ENCODE measurements at places on chromosomes 6 and 20.

DNA sequence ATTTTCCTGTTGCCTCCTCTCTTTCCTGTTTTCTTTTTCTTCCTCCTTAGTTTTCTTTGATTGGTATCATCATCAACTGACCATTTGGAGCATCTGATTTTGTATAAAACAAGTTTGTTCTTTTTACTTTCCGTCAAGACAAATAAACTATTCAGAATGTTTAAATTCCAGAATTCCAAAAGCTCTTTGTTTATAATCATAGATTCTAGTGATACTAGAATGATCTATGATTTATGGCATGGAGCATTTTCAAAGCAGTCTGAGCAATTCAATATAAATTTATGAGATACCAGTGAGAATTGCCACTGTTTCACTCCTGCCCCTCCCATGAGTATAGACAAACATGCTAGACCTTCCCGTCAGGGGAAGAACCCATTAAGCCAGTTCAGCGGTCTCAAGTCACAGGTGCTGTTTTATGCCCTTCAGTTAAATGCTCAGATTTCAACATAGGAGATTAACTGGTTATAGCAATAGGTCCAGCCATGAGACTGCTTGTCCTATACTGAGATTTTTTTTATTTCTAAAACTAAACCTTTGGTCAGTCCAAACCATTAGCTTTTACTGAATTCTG, 60.7 kb downstream of the GRIK2 start:
- DNase-seq, result no peak

DNA sequence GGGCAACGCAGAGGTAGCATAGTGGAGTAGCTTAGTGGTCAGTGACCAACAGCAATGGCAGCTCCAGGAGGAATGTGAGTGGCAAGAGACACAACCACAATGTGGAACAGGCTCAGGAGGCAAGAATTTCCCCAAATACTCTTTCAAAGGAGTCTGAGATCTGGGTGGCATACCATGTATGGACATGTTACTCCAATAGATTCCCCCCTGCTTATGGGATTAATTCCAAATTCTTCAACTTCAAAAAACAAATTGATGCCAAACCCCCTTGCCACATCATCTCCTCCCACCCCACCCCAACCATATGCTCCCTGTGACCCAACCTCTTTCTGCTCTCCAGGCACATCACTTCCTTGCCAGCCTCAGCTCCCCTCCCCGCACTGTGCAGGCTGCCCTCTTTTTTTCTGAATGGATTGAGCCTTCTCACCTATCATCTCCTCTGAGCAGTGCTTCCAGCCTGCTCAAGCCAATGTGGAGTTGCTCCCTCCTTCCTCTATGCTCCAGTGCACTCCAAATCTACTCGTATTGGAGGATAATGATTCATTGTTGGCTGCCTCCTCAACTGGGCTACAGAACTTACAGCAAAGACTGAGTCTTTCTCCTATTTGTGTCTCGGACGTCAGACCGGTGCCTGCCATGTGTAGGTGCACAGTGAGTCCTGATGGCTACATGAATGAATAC, 93.0 kb upstream of the CEP85L start:
- DNase-seq, result peak; percentile 20

DNA sequence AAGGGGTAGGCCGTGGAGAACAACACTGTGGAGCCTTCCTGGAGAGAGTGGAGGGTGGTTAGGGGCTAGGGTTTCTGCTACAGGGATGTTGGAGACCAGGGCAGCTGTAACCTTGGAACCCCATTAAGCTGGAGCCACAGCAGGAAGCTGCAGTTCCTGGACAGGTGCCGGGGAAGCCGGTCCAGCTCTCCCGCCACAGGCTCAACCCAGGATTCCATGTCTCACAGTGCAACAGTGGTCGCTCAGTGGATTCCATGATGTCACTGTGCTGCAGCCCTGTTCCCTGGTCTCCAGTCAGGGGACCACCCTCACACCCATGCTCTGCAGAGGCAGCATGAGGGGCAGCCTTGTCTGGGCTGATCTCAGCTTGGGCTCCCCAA, 264.6 kb upstream of the CDYL start:
- DNase-seq, result no peak

DNA sequence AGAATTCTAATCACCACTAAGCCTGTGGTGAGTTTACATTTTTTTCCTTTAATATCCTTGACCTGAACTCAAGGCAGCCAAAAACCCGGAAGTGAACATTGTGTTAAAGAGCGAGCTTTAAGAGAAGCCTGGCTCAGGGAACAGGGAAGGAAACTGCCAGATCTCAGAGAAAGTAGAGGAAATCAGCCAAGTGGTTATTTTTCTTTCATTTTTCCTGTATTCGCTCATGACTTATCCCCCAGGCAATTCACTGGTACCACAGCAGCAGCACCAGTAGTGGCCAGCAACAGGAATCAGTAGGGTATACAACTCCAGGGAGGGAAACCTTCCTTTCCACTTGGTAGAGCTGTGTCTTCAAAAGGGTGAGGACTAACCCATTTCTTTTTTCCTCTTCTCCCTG, 89.6 kb upstream of the HMGCLL1 start:
- DNase-seq, result no peak

- no peak for DNase-seq
These were observed at the start of gene SLC26A8 for GRCh38 chr6:36023996-36024795. Gene SLC26A8 (minus strand): TSS chr6:36024641. CDS start chr6:36019707, 4,934 bp downstream.

DNA sequence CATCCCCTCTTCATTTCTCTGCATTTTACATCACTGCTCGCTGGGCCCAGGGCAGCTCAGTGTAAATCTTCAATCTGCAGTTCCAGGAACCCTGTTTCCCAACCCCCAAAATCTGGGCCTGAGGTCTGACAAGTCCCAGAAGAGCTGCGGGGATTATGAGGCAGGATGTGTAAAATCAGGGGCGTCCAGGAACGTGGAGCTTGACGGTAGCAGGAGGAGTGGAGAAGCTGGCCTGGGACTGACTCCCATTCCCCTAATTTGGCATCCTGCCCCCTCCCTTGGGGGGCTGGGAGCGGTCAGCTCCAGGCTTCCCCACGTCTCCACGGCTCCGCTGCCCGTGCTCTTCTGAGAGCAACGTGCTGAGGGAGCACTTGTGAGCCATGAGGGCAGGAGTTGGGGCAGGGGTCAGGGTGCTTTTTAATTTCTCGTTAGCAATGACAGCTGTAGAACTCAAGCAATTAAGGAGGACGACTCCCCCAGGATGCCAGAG, 23.4 kb upstream of the VEGFA start:
- no peak for DNase-seq

DNA sequence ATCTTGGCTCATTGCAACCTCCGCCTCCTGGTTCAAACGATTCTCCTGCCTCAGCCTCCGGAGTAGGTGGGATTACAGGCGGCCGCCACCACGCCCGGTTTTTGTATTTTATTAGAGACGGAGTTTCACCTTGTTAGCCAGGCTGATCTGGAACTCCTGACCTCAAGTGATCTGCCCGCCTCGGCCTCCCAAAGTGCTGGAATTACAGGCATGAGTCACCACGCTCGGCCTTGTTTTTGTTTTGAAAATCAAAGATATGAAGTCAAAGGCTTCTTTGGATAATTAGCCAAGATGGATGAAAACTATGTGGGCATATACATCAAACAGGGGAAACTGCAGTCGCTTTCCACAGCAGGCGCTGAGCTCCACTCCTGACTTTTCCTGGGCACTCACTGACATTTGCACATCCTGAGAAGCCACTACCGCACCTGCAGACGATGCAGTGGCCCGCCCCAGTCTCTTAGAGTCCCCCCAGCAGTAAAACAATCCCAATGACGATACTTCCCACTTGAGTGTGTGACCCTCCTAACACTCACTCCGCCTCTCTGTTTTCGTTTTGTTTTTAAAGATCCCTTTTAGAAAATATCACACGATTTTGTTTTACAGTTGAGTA, 44.1 kb downstream of the GJA1 start:
- DNase-seq, result no peak

GRCh38 chr6:15322781-15323536, 77.1 kb downstream of the JARID2 start:
- DNase-seq, result no peak

DNA sequence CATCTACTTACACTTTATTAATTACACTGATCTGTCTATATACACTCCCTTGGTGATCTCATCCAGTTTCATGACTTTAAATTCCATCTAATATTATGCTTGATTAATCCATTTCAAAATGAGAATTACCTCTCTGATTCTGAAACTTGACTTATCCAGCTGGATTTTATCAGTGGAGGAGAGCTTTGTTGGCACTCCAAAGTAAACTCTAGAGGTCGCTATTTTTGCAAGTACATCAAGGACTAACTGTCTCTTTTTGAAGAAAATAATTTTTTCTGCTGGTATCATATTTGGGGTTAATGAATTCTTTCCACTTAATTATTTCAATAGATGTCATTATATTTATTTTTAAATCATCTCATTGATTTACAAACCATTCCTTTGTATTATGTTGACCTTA, 630.3 kb upstream of the MAN1A1 start:
- no peak for DNase-seq

- peak; percentile 71 for DNase-seq
These were observed at the start of gene CD40 for GRCh38 chr20:46117704-46118467. Gene CD40 (plus strand): TSS chr20:46118314. CDS start chr20:46118344, 30 bp downstream.

DNA sequence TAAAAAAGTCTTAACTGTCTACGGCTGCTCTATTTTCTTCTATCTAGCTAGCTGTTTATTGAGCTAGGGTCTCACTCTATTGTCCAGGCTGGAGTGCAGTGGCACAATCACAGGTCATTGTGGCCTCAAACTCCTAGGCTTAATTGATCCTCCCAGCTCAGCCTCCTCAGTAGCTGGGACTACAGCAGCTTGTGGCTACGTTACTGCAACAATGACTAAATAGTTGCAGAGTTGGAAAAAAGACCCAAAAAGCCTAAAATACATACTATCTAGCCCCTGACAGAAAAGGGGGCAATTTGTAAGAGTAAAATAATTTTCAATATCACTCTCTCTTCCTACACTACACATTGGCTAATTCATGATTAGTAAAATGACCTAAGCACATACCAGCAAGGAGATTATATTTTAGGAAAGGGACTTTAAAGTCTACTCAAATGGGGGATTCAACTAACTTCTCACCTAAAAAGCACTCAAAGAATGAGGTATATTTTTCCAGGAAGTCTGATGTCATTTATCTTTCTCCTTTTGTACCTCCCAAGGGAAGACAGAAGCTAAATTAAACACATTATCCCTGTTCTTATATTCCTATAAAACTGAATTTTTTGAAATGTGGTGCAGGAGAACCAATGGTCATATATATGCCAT, 82.8 kb downstream of the ZMYND8 start:
- DNase-seq, result peak; percentile 85

DNA sequence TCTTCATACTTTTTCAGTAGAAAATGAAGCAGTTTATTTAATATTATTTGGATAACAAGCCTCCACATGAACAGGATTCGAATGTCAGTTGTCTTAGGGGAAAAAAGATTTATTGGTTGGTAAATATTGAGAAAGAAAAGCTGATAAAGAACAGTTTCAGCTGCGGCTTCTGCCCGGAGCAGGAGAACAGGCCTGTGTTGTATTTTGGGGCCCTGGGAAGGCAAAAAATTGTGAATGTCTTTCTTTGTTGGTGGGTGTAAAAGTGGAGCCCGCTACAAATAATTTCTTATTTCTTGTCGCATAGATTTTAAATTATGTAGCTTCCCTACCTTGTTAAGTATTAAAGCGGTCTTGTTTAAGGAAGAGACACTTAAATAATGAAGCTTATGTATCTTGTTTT, 90.5 kb upstream of the PAX1 start:
- DNase-seq, result no peak

- DNase-seq, result no peak
These were observed 14.6 kb upstream of the MTCL3 start for GRCh38 chr6:127533736-127534135.

DNA sequence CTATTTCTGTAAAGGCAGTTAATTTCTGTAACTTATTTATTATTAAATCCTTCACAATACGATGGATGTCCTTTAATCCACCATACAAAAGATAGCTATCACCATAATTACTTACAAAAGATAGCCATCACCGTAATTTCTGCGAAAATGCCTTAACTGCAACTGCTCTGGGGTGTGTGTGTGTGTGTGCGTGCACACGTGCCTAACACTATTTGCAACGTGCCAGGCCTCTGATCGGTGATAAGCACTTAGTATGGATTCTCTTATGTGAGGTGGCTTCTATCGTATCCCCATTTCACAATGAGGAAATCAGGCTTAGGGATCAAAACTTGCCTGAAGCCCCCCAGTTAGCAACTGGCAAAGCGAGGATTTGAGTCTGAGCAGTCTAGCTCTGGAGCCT, 67.1 kb upstream of the RBM24 start:
- DNase-seq, result no peak

DNA sequence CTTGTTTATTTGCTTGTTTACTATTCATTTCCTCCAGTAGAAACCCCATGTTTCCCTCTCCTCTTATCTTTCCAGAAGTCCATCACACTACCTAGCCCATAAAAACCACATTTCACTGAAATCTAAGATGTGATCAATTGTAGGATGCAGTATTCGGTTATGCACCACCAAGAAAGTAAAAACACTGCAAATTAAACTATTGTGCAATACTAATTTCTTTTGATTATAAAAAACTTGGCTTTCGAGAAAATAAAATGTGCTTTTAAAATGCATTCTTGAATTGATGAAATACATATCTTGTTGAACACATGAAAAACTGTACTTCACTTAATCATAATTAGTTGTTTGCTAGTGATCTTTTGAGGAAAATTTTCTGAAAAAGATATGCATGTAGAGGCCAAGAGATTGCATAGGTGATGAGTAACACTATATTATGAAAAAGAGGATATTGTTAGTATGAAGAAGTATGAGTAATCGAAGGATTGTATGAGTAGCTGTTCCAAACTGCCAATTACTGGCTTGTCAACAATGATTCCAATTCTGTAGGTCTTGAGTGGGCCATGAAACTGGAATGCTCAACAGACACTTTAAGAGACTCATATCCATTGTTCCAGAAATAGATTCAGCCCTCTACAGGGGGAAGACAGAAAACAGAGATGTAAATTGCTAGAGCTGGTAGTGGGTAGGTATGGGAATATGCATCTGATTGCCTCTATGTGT, 79.7 kb downstream of the RNF217 start:
- DNase-seq, result peak; percentile 61

GRCh38 chr6:78910591-78911171, 43.3 kb downstream of the IRAK1BP1 start:
- no peak for DNase-seq

GRCh38 chr6:9428421-9429172, 986.3 kb downstream of the TFAP2A start:
- DNase-seq, result no peak
